ENCODE measurements at places on chromosomes 7 and 10.

DNA sequence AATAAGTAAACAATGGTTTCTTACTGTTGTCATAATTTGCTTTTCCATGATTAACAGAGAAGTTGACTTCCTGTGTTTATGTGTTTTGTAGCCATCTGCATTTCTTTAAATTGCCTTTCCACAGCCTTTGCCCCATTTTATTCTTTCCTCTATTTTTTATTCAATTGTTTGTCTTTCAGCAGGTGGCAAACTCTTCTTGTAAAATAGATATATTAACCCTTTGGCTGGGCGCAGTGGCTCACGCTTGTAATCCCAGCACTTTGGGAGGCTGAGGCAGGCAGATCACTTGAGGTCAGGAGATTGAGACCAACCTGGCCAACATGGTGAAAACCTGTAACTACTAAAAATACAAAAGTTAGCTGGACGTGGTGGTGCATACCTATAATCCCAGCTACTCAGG lies 50.6 kb upstream of the CAPZA2 start:
- DNase-seq: no peak

DNA sequence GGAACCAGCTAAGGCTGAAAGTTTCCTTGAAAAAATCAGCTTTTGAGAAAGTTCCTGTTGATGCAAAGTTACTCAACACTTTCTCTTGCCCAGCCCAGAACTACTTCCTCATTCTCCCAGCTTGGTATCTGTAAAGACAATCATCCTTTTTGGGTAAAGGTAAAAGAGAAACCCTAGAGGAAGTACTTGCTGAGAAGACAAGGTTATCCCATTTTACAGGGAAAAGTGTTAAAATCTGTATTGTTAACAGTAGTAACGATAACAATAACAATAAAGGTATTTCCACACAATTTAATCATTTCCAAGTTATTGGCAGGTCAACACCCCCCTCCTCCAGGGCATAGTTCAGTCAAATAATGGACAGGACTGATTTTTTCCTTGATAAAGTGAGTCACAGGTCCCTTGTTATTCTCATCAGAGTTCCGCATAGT lies 2.4 kb downstream of the ALOX5 start:
- DNase-seq: no peak

- DNase-seq: peak; percentile 82
Observed at GRCh38 chr10:133357285-133358161, at the start of gene FUOM. FUOM (minus strand) TSS chr10:133358019; CDS start chr10:133358007, 12 bp downstream.

DNA sequence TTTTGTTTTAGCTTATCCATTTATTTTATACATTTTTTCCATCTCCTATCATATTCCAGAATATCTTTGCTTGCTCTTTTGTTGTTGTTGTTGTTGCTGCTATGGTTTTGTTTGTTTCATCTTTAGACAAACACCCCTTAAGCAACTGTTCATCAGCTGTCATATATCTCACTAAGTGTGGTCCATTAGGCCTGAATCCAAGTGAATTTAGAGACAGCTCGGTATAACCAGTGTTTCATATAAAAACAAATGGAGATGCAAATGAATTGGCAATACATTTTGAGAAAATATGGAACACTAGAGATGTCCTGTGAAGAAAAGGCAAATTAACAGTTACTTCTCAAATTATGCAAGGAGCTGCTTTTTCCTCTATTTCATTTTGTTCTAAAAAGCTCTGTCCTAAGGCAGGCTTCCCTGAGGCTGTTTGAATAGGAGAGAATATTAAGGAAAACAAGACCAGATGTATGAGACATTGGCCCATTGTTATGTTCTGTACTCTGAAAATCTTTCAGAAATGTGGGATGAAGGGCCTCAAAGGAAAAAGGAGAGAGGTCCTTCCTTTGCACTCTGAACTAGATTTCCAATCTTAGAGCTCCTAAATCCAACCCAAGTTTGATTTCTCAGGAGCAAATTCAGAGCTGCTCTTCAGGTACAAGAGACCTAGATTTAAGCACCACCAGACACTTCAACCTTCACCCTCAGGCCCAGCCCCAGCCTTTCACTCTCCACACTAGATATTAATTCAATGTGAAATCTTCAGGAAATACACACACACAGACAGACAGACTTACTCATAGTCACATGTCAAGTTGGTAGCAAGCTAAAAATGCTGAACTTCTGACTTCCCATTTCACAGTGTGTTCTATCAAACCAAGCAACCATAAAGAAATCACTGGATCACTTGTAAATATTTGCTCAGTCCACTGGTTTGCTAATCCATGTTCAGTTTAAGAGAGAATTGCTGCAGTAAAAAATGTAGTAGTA lies 5.4 kb downstream of the TFEC start:
- DNase-seq: no peak

- peak; percentile 40 for DNase-seq
Observed at GRCh38 chr10:33334153-33334804, at the start of gene NRP1. NRP1 (minus strand) TSS chr10:33334667; CDS start chr10:33334382, 285 bp downstream.

DNA sequence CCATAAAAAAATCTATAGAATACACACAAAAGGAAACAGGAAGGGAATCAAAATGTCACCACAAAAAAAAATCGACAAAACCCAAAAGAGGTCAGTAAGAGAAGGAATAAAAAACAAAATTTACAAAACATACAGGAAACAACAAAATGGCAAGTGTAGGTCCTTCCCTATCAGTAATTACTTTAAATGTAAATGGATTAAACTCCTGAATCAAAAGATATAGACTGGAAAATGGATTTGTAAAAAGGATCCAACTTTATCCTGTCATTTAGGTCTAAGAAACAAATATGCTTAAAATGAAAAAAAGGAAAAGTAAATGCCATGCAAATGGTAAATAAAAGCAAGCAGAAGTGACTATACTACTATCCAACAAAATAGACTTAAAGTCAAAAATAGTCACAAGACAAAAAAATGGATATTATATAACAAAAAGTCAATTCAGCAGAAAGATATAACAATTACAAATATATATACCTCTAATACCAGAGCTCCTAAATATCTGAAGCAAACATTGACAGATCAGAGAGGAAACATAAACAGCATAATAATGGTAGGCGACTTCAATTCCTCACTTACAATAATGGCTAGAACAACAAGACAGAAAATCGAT lies 2.0 kb downstream of the OR13A1 start:
- DNase-seq: no peak

- no peak for DNase-seq
Observed at GRCh38 chr7:52656098-52656497, 379.3 kb upstream of the POM121L12 start.

GRCh38 chr10:6711881-6712280 lies 131.8 kb upstream of the PRKCQ start:
- DNase-seq: no peak

DNA sequence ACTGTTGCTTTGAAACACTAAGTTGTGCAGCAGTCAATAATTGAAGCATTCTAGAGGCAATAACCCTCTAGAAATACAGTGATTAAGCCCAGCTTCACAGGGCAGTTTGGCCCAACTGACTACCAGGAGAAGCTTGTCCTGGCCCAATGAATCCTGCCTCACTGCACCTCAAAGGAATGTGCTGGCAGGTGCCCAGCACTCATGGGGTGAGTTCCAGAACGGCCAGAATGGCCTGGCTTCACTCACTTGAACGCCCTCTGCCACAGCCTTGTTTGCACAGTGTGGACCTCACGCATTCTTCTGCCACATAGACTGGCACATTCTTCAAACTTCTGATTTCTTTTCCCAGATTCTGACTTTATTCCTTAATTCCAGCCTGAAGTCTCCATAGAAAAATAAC lies 6.6 kb upstream of the ITIH2 start:
- no peak for DNase-seq

GRCh38 chr10:43057231-43057711 lies 19.6 kb upstream of the RET start:
- DNase-seq: peak; percentile 6

DNA sequence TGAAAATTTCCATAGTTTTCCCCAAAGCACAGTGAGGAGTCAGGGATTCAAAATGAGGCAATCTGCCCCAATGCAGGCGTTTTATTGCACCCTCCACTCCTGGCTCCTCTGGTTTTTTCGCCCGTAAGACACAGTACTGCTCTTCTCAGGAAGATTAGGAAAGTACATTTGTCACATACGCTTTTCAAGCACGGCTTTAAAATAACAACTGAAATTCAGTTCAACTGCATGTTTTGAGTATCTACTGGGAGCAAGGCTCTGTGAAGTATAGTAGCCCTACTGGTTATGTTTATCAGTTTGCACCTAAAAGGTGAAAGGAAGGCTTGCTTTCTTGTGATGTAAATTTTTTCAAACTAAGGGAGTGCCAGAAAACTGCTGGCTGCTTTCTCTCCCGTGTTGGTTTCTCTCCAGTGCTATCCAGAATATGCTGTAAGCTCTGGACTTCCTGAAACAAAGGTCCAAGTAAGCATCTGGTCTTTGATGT lies 1.9 kb upstream of the SGMS1 start:
- DNase-seq: no peak

GRCh38 chr7:111210996-111211395 lies 120.1 kb downstream of the LRRN3 start:
- DNase-seq: no peak

- DNase-seq: peak; percentile 12
Observed at GRCh38 chr7:12119620-12120303, 91.3 kb upstream of the TMEM106B start.

GRCh38 chr10:36608251-36608650 lies 517.1 kb upstream of the ANKRD30A start:
- DNase-seq: no peak

DNA sequence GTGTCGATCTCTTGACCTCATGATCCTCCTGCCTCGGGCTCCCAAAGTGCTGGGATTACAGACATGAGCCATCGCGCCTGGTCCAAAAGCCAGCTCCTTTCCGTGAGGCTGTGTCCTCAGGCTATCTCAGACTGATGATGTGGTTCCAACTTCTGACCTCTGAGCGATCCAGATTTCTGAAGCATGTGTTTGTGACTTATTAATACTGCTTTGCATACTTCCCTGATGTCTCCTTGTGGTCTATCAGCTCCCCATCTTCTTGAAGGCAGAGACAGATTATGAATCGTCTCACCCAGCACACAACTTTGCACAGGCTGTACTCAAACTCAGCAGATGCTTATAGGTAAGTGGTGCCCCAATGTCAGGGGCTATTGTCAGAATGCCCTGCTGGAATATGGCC lies 2.0 kb upstream of the PLPP4 start:
- no peak for DNase-seq

- no peak for DNase-seq
Observed at GRCh38 chr7:104296900-104297299, 31.5 kb upstream of the LHFPL3 start.

GRCh38 chr7:123752534-123752933 lies 3.7 kb upstream of the WASL start:
- no peak for DNase-seq

GRCh38 chr7:155930527-155930926 lies 118.3 kb upstream of the SHH start:
- no peak for DNase-seq

DNA sequence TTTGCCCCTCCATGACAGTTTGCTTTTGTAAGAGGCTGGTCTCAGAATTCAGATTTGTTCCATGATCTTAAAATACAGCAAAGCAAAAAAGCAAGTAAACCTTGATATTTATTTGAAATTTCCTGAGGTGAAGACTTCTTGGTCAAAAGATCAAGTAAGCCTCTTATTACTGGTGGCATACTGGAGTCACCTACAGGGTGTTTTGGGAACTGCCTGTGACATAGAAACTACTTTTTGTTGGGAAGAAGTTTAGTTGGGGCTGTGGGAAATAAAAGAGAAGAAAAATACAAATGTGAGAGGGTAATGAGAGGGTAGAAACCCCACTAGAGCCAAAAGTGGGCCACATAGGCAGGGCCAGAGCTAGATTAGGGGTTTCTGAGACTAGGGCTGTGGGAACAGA lies 217.9 kb downstream of the OTUD1 start:
- peak; percentile 12 for DNase-seq

GRCh38 chr10:121702351-121703320 lies 104.4 kb upstream of the FGFR2 start:
- DNase-seq: no peak

DNA sequence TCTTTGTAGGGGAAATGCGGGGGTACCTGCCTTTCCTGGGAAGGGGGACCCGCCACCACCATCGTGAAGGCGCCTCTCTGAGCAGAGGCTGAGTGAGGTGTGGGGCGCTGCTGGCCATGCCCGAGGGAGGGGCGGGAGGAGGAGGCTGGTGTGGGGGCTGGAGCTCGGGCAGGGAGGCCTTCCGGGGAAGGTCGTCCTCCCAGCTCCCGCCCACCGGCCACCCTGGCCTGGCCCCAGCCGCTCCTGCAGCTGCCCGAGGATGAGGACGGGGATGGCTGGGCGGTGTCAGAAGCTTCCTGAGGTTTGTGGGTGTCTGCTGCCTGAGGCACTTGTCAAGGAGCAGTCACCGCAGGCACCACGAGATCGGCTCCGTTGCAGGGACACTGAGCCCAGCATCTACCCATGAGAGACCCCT lies 11.4 kb downstream of the PWWP2B start:
- DNase-seq: peak; percentile 56

DNA sequence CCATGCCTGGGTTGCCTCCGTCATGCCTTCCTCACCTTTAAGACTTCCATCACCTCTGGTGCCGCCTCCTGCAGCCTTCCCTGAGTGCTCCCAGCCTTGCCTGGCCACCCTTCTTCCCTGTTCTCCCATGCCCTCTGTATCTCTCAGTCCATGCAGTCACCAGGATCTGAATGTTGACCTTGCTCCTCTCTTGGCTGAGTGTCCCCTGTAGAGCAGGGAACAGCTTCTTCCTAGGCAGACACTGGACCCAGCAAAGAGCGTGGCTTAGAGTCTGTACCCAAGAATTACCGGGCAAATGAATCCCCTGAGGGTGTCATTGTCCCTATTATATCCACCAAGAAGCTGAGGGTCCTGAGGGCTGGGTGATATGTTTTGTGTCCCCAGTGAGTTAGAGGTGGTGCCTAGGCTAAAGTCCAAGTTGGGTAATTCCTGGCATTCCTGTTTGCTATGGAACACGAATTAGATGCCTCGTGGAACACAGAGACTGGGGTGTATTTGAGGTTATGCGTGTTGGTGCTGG lies 505.6 kb downstream of the RPS24 start:
- no peak for DNase-seq

- DNase-seq: no peak
Observed at GRCh38 chr10:4353059-4353655, 472.9 kb upstream of the AKR1E2 start.

GRCh38 chr10:95459446-95460045 lies 101.6 kb downstream of the SORBS1 start:
- DNase-seq: no peak

DNA sequence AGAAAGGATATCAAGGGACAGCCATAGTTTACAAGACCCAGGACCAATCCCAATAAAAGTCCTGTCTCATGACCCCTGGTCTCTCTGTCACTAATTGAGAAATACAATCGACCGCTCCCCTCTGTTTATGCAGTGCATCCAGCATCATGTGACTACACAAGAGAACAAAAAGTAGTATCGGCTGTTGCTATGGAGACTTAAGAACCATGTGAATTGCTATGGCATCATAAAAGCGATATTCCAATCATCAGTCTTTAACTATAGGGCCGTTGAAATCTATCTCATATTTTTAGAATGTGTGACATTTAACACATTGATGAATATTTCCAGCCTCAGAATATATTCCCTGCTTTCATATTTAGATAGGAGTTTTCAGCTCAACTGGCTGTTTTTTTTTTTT lies 139.3 kb downstream of the FRMD4A start:
- DNase-seq: no peak

Data from WTC11 (cell line).